ENCODE measurements at places on chromosomes 7 and 10.

GRCh38 chr7:100208911-100209408, 10.8 kb upstream of the PVRIG start:
- peak; percentile 41 for DNase-seq

DNA sequence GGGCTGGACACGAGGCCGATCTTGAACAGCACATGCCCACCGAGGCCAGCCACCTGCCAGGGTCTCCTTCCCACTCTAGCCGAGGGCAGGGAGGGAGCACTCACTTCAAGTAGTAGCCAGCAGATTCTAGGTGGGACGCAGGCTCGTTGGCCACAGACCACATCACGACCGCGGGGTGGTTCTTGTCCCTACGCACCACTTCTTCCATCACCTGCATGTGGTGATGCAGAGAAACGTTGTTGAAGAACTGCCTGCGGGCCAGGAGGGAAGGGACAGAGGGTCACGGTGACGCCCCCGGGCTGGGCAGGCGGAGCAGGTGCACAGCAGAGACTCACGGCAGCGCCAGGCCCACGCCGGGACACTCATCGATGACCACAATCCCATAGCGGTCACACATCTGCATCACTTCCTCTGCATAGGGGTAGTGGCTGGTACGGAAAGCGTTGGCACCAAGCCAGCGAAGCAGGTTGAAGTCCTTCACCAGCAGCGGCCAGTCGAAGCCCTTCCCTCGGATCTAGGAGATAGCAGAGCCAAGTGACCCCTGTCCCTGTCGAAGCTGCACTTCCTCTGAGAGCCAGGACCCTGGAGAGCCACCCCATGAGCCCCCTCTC, 7.7 kb downstream of the GUSB start:
- no peak for DNase-seq

DNA sequence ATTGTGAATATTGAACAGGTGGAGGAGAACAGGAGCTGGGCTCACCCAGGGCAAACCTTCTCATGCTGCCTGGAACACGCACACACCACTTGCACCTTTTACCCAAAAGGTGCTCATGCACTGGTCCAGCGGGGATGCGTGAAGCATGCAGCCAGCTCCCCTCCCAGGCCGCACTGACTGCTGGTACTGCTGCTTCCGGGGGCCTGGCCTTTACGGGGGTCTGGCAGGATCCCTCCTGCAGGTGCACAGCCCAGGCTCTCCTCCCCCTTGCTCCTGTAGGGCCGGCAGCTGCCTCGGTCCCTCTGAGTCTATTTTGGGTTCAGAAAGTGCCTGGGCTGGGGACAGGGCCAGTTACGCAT, 221.7 kb downstream of the DNAJB6 start:
- no peak for DNase-seq

DNA sequence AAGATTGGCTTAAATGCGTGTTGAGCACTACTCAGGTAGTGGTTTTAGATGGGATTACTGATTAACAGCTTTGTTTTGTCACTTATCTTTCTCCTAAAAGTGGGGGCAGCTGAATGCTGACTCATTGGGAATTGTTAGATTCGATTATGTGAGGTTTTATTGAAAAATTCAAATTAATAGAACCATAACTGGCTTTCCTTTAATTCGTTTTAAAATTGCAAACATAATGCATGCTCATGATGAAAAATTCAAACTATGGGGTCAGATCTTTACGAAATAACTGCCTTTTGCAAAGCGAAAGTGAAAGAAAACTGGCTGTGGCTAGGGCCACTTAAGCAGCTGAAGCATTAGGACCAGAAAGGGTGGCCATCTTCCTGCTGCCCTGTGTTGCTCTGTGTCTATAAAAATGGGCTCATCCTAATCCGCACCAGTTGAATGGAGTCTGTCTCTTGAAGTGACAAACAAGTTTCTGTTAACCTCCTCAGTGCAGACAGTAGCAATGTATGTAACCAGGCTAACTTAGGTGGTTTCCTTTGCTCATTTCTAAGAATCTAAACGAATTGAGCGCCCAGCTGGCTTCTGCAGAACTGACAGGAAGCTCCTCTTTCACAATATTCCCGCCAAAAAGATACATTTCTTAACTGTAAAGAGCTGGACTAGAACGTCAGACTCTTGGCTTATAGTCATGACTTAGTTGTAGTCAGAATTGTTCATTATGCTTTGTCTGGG, 27.8 kb downstream of the DENND10 start:
- peak; percentile 55 for DNase-seq

GRCh38 chr7:3280445-3280844, 20.6 kb upstream of the SDK1 start:
- DNase-seq: no peak

Measured in CD4-positive, alpha-beta T cell treated with Interleukin-12 subunit alpha and Interleukin-12 subunit beta, for 1 hour (primary cell).